ENCODE measurements at places on chromosomes 6 and 20.

GRCh38 chr6:164085091-164086075, 670.9 kb downstream of the QKI start:
- DNase-seq, result no peak
- H3K36me3 ChIP-seq, result no peaks in the 10 kb centered on the region
- no peak overlapping the region for H3K27ac ChIP-seq

DNA sequence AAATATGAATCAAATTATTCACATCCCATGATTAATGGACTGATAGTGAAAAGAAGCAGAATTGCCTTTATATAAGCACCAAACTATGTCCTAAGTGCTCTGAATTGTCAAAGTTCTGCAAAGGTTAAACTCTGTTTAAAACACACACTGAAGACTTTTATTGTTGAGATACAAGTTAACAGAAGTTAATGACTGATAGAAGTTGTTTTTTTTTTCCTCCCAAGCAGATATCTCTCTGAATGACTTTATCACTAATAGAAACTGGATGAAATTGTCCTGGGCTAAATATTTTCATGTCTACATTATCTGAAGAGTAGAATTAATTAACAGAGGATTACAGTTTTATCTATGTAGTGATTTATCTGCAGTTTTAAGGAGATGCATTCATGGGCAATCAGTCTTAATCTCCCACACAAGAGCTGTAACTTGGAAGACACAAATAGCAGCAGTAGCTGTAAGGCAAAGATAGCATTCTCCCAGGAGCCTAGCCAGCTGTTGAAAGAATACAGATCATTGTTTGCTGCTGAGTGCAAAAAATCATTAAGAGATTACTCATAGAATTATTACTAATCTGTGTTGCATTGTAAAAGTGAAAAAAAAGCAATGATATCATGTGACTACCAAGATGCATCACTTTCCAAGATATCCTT, 49.9 kb downstream of the BMP5 start:
- H3K27ac ChIP-seq, result no peak overlapping the region
- no peaks in the 10 kb centered on the region for H3K27me3 ChIP-seq
- H3K4me3 ChIP-seq, result no peak overlapping the region
- H3K36me3 ChIP-seq, result no peaks in the 10 kb centered on the region
- H3K4me1 ChIP-seq, result no peaks in the 10 kb centered on the region

DNA sequence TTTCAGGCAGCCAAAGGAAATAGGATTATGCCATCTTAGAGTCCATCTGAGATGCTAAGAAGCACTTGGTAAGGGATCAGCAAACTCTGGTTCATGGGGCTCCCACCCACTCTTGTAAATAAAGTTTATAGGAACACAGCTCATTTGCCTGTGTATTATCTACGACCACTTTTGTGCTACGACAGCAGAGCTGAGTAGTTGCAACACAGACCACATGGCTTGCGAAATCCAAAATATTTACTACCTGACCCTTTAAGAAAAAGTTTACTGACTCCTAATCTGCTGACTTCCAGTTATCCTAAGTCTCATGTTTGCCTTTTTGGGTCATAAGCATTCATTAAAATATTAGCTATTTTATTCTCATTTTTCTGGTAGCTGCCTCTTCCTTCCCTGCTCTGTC, 859.0 kb downstream of the QKI start:
- DNase-seq, result no peak
- no peaks in the 10 kb centered on the region for H3K36me3 ChIP-seq
- no peak overlapping the region for H3K27ac ChIP-seq
- no peak overlapping the region for H3K4me3 ChIP-seq
- no peaks in the 10 kb centered on the region for H3K27me3 ChIP-seq

- no peak for DNase-seq
- no peak overlapping the region for H3K27ac ChIP-seq
- no peaks in the 10 kb centered on the region for H3K27me3 ChIP-seq
- no peaks in the 10 kb centered on the region for H3K4me1 ChIP-seq
Observed at GRCh38 chr6:123945386-123945785, 141.7 kb downstream of the NKAIN2 start.

GRCh38 chr6:104639668-104640067, 220.1 kb downstream of the HACE1 start:
- DNase-seq, result no peak
- no peak overlapping the region for H3K27ac ChIP-seq
- no peaks in the 10 kb centered on the region for H3K36me3 ChIP-seq
- H3K4me3 ChIP-seq, result no peak overlapping the region

GRCh38 chr20:24804481-24805206, 144.4 kb upstream of the CST7 start:
- DNase-seq, result no peak
- peaks cover 11% of the 10 kb centered on the region for H3K27me3 ChIP-seq
- H3K4me3 ChIP-seq, result no peak overlapping the region
- H3K4me1 ChIP-seq, result no peaks in the 10 kb centered on the region
- no peaks in the 10 kb centered on the region for H3K36me3 ChIP-seq
- no peak overlapping the region for H3K27ac ChIP-seq

DNA sequence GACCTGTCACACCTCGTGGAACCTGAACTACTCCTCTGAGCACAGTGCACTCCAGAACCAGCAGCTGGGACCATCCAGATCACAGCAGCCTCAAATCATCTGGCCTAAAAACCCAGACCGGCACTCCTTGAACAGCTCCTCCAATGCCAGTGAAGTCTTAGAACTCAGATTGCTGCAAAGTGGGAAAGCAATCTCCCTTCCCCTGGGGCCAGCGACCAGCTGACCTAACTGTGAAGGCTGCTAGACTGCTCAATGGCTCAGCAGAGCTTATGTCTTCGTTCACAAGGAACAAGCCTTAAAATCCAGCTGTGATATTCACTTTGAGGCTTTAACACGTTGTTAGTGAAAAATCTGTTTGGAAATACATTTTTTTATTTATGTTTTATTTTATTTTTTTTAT, 243.2 kb downstream of the ANKRD60 start:
- H3K27ac ChIP-seq, result no peak overlapping the region
- DNase-seq, result no peak
- H3K4me1 ChIP-seq, result no peaks in the 10 kb centered on the region
- H3K27me3 ChIP-seq, result peaks cover 37% of the 10 kb centered on the region
- H3K4me3 ChIP-seq, result no peak overlapping the region

- no peak overlapping the region for H3K27ac ChIP-seq
- no peak overlapping the region for H3K4me3 ChIP-seq
- no peaks in the 10 kb centered on the region for H3K4me1 ChIP-seq
- DNase-seq, result no peak
- no peaks in the 10 kb centered on the region for H3K36me3 ChIP-seq
Observed at GRCh38 chr6:134669485-134669884, 280.4 kb downstream of the ALDH8A1 start.

- peaks cover 18% of the 10 kb centered on the region for H3K36me3 ChIP-seq
- H3K4me3 ChIP-seq, result no peak overlapping the region
- no peaks in the 10 kb centered on the region for H3K27me3 ChIP-seq
- no peak for DNase-seq
Observed at GRCh38 chr20:4830259-4830658, 108.5 kb downstream of the PRND start.

- DNase-seq, result no peak
- no peaks in the 10 kb centered on the region for H3K4me1 ChIP-seq
- no peak overlapping the region for H3K27ac ChIP-seq
- peaks cover 8% of the 10 kb centered on the region for H3K27me3 ChIP-seq
Observed at GRCh38 chr6:93196406-93196970, 222.9 kb downstream of the EPHA7 start.

- DNase-seq, result no peak
- peaks cover 36% of the 10 kb centered on the region for H3K27me3 ChIP-seq
- H3K36me3 ChIP-seq, result no peaks in the 10 kb centered on the region
- no peak overlapping the region for H3K4me3 ChIP-seq
- H3K4me1 ChIP-seq, result no peaks in the 10 kb centered on the region
Observed at GRCh38 chr20:46255440-46256104, 52.7 kb downstream of the CDH22 start.

GRCh38 chr20:11305406-11305805, 612.3 kb upstream of the BTBD3 start:
- no peak overlapping the region for H3K27ac ChIP-seq
- no peaks in the 10 kb centered on the region for H3K4me1 ChIP-seq
- H3K4me3 ChIP-seq, result no peak overlapping the region
- H3K36me3 ChIP-seq, result no peaks in the 10 kb centered on the region
- H3K27me3 ChIP-seq, result no peaks in the 10 kb centered on the region

- DNase-seq, result no peak
- H3K4me1 ChIP-seq, result no peaks in the 10 kb centered on the region
- no peaks in the 10 kb centered on the region for H3K36me3 ChIP-seq
- no peak overlapping the region for H3K27ac ChIP-seq
- H3K4me3 ChIP-seq, result no peak overlapping the region
Observed at GRCh38 chr6:48990739-48991138, 472.3 kb downstream of the MMUT start.

GRCh38 chr20:42193119-42193518, 574.9 kb upstream of the CHD6 start:
- no peak overlapping the region for H3K27ac ChIP-seq
- DNase-seq, result no peak
- no peaks in the 10 kb centered on the region for H3K27me3 ChIP-seq
- H3K36me3 ChIP-seq, result no peaks in the 10 kb centered on the region

- no peak overlapping the region for H3K4me3 ChIP-seq
- H3K36me3 ChIP-seq, result peaks cover 3% of the 10 kb centered on the region
- peak overlapping the region; percentile 32 for H3K27ac ChIP-seq
- no peak for DNase-seq
- H3K27me3 ChIP-seq, result no peaks in the 10 kb centered on the region
Observed at GRCh38 chr6:18350271-18350670, 36.9 kb upstream of the RNF144B start.

- peaks cover 13% of the 10 kb centered on the region for H3K4me1 ChIP-seq
- H3K4me3 ChIP-seq, result peak overlapping the region; percentile 57
- peaks cover 26% of the 10 kb centered on the region for H3K36me3 ChIP-seq
- H3K27ac ChIP-seq, result no peak overlapping the region
- H3K27me3 ChIP-seq, result no peaks in the 10 kb centered on the region
Observed at GRCh38 chr6:79072640-79073181, 5.3 kb downstream of the PHIP start.

- peaks cover 2% of the 10 kb centered on the region for H3K36me3 ChIP-seq
- H3K27me3 ChIP-seq, result peaks cover 5% of the 10 kb centered on the region
- no peak for DNase-seq
- no peak overlapping the region for H3K4me3 ChIP-seq
- H3K4me1 ChIP-seq, result peaks cover 6% of the 10 kb centered on the region
- H3K27ac ChIP-seq, result no peak overlapping the region
Observed at GRCh38 chr6:89118931-89119330, 1.1 kb upstream of the SRSF12 start.

- H3K36me3 ChIP-seq, result peaks cover 39% of the 10 kb centered on the region
- no peak for DNase-seq
- H3K4me1 ChIP-seq, result peaks cover 20% of the 10 kb centered on the region
Observed at GRCh38 chr6:100833972-100834574, 47.1 kb downstream of the ASCC3 start.

- DNase-seq, result no peak
- peaks cover 19% of the 10 kb centered on the region for H3K27me3 ChIP-seq
- H3K36me3 ChIP-seq, result no peaks in the 10 kb centered on the region
- no peak overlapping the region for H3K4me3 ChIP-seq
Observed at GRCh38 chr20:24297993-24298392, 171.4 kb upstream of the SYNDIG1 start.

GRCh38 chr6:21166754-21167153, 426.8 kb upstream of the SOX4 start:
- DNase-seq, result no peak
- H3K4me1 ChIP-seq, result peaks cover 35% of the 10 kb centered on the region
- H3K36me3 ChIP-seq, result peaks cover 21% of the 10 kb centered on the region
- no peak overlapping the region for H3K4me3 ChIP-seq

DNA sequence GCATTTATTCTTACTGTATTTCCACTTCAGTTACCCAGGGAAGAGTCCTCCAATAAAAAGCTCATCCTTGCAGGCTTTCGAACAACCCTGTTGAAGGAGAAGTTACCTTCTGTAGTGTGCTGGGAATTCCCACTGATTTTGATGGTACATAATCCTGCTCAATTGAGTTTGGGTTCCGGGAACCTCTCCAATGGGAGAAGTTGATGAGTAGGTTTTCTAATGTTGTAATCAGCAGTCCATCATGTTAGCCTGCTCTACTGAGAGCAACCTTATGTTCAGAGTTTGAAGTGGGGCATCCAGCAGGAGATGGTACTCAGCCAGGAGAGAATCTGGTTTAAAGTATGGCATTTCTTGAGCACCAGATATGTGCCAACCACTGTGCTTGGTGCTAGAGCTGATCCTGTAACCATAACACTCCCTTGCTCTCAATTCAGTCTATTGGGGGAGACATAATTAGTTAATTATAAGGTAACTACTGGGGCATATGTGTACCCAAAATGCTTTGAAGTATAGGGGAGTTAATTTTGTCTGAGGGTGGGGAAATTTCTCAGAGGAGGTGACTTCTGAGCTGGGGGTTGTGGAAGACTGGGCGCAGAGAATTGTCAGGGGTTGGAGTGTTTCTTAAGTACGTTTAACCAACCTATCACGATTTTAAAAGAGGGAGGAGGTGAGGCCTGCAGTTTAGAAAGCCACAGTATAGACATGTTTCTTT, 2.1 kb downstream of the TOP1 start:
- H3K27me3 ChIP-seq, result no peaks in the 10 kb centered on the region
- H3K4me1 ChIP-seq, result peaks cover 68% of the 10 kb centered on the region
- peak overlapping the region; percentile 20 for H3K27ac ChIP-seq
- peak overlapping the region; percentile 89 for H3K4me3 ChIP-seq

DNA sequence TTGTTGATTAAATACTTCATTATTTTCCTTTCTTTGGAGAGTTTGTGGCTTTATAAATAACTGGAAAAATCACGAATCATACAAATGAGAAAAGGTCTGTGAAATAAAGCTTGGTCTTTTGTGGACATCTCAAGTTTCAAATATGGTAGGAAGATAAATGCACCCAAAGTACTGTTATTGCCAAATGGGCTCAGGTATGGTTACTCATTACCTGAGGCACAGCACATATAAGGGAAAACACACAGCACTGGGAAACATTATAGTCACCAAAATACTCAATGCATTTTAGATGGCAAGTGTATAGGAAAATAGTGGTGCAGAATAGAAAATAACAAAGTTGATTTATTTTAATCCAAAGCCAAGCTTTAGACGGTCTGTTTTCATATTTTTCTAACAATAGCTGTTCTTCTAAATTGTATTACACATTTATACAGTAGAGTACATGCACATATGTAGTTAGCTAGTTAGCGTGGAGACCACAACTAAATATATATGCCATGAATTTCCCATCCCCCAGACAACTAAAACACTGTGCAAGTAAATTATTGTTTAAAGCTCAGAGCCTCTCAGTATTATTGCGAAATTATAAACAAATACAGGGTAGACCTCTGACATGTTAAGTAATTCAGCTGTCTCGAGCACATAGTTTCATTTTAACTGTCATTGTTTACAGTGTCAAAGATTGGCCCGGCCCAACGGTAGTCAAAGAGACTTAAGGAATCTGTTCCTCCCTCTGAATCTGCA, 336.0 kb downstream of the SYNE1 start:
- no peaks in the 10 kb centered on the region for H3K27me3 ChIP-seq
- H3K4me3 ChIP-seq, result peak overlapping the region; percentile 99
- peak overlapping the region; percentile 99 for H3K27ac ChIP-seq
- no peak for DNase-seq
- H3K36me3 ChIP-seq, result no peaks in the 10 kb centered on the region
